Central memory CD4-positive, alpha-beta T cell (primary cell): ENCODE measurements at places on chromosomes 1 and 21.

- no peak for DNase-seq
These were observed 9.9 kb downstream of the ATP1A1 start for GRCh38 chr1:116382857-116383483.

GRCh38 chr1:26132128-26132833 is 20.7 kb downstream of the PDIK1L start:
- no peak for DNase-seq

GRCh38 chr1:3022511-3022973 is 1.3 kb downstream of the ACTRT2 start:
- DNase-seq, result no peak

DNA sequence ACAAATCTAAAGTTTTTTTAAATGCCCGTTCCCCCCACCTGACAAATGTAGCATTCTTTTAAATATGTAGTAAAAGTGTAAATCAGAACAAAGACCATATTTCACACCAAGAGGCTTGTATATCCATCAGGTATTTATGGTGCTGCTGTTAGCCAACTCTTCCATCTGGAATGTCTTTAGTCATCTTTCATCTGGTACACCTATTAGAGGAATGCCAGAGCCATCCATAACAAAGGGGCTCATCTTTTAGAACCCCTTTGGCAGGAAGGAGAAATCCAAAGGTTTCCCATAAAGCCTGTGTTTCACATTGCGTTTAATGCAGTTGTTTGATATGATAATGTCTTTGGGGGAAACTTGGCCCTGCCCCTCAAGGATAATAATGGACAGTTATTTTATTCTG is 79.3 kb upstream of the C1orf87 start:
- no peak for DNase-seq

DNA sequence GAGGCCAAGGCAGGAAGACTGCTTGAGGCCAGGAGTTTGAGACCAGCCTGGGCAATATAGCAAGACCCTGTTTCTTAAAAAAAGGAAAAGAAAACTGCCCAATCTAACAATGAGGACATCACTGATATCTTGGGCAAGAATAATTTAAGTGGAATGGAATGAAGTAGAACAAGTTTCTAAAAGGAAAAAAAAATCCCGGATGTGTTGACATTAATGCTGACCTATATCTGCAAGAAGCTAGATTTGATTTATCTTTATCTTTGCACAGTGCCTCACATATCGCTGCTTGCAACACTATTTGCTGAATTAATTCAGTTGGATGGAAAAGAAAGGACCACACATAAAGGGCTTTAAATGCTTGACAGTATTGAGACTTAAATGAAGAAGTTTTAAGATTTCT is 27.8 kb downstream of the DIPK1A start:
- no peak for DNase-seq

- DNase-seq, result no peak
These were observed 27.5 kb upstream of the COL9A2 start for GRCh38 chr1:40344597-40344996.

DNA sequence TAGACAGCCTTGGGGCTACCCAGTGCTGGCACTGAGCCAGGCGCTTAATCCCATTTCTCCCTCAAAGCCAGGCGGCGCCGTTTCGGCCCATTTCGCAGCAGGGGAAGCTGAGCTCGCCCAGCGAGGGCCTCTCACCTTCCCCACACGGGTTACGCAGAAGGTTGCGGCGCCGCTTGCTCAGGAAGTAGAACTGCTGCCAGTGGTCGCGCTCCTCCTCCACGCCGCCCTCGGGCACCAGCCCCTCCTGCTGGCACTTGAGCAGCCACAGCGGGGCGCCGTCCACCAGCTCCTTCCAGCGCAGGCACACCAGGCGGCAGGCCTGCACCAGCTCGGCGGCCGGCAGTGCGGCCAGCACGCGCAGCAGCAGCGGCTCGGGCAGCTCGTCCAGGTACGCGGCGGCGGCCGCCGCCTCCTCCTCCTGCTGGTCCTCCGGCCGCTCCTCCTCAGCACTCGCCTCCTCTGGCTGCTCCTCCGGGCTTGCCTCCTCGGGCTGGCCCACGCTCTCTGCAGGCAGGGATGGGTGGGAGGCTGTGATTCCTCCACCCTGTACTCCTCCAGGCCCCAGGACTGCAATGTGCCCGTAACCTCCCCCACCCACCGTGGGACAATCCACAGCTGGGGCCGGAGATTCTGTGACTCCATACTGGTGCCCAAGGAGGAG is 3.8 kb downstream of the FBXO2 start:
- peak; percentile 74 for DNase-seq

DNA sequence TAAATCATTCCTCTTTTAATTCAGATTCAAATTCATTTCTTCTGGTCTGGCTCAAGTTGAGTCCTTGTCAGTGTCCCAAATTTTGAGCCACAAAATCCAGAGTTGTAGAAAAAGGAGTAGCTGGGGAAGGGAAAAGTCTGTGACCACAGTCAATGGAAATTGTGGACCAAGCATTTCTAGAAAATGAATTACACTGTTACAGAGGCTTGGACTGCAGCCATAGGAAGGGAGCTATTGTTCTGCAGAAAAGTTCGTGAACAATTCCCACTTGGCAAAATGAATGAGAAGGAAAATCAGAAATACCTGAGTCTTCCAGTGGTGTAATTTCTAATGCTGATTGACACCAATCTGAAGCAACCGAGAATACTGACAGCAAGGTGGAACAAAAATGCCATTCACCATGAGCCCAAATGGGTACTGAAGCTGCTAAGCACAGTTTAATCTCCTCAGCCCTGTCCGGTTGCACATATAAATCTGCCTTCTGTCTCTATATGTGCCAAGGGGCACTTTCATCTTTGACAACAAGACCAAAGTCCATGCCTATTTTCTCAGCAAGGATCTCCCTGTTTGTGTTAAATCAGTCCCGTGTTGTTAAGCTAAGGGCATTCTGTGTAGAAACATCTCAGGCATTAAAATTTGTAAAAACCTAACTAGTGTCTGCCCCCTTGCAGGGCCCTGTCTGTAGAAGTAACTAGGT is 51.3 kb downstream of the TEX35 start:
- no peak for DNase-seq

- DNase-seq, result no peak
These were observed 53.3 kb upstream of the HMGB4 start for GRCh38 chr1:33810571-33810970.

GRCh38 chr1:21904454-21904703 is 32.7 kb downstream of the HSPG2 start:
- no peak for DNase-seq
